Peyer's patch (tissue), 4 donors: ENCODE measurements at places on chromosomes 2 and 18. TPM values are rescaled to one million over a fixed set of nuclear protein-coding genes. Genes with fewer than 3 reads are reported as not detected.

DNA sequence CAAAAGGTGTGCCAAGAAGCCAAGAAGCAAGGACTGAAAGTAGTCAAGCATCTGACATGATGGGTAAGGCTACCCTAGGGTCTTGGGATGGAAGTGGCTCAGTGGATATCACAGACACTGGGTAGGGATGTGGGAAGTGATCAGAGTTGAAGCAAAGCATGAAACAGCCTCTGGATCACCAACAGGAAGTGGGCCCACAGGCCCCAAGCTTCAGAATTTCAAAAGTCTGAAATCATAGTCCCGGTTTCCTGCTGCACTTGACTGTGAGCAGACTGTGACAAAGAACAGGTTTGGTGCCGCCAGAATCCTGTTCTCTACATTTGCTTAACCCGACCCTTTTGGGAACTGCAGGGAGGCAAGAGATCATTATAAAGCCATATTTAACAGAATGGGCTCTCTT, 57.4 kb downstream of the SP100 start:
- H3K4me1 ChIP-seq: no peaks in the 10 kb centered on the region
- no peaks in the 10 kb centered on the region for H3K27me3 ChIP-seq
- no peak overlapping the region for H3K4me3 ChIP-seq
- no peak overlapping the region for H3K27ac ChIP-seq
- H3K36me3 ChIP-seq: peaks cover 40% of the 10 kb centered on the region

GRCh38 chr2:32009516-32010256, 1.1 kb downstream of the MEMO1 start:
- H3K27me3 ChIP-seq: no peaks in the 10 kb centered on the region
- peak overlapping the region; percentile 61 for H3K4me3 ChIP-seq
- no peaks in the 10 kb centered on the region for H3K36me3 ChIP-seq
- peaks cover 4% of the 10 kb centered on the region for H3K4me1 ChIP-seq
- peak overlapping the region; percentile 93 for H3K27ac ChIP-seq
- DNase-seq: peak; percentile 47

GLI2 gene
- 0.95 TPM for total RNA-seq

GRCh38 chr2:119446037-119446436, 14.4 kb downstream of the TMEM37 start:
- no peaks in the 10 kb centered on the region for H3K27me3 ChIP-seq
- no peaks in the 10 kb centered on the region for H3K4me1 ChIP-seq
- no peak overlapping the region for H3K4me3 ChIP-seq
- no peak overlapping the region for H3K27ac ChIP-seq
- no peak for DNase-seq
- H3K36me3 ChIP-seq: no peaks in the 10 kb centered on the region

LONRF2 gene
- 2.5 TPM for total RNA-seq

- peaks cover 23% of the 10 kb centered on the region for H3K4me1 ChIP-seq
- DNase-seq: peak; percentile 31
- H3K4me3 ChIP-seq: no peak overlapping the region
- H3K36me3 ChIP-seq: no peaks in the 10 kb centered on the region
- peak overlapping the region; percentile 99 for H3K27ac ChIP-seq
- H3K27me3 ChIP-seq: no peaks in the 10 kb centered on the region
Observed at GRCh38 chr18:21602299-21602587, 1.7 kb upstream of the ESCO1 start.

DNA sequence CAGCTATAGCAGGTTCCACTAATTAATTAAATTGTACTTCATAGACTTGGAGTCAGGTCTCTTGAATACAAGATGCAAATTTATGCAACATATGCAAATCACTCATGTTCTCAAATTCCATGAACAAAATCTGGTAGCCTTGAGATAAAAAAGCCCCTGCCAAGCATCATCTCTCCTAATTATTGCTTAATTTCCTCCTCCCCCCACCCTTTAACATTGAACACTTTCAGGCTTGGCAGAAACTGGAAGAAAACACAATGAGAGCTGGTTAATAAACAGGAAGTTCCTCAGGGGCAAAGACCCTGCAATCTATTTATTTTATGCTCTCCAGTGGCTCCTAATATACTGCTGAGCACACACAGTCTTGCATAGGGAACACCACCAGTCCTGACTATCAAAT, 35.6 kb upstream of the ACVR1 start:
- H3K4me3 ChIP-seq: no peak overlapping the region
- no peak overlapping the region for H3K27ac ChIP-seq
- no peaks in the 10 kb centered on the region for H3K36me3 ChIP-seq
- no peaks in the 10 kb centered on the region for H3K27me3 ChIP-seq
- H3K4me1 ChIP-seq: no peaks in the 10 kb centered on the region

CABLES1 gene
- 19.8 TPM for total RNA-seq

DNA sequence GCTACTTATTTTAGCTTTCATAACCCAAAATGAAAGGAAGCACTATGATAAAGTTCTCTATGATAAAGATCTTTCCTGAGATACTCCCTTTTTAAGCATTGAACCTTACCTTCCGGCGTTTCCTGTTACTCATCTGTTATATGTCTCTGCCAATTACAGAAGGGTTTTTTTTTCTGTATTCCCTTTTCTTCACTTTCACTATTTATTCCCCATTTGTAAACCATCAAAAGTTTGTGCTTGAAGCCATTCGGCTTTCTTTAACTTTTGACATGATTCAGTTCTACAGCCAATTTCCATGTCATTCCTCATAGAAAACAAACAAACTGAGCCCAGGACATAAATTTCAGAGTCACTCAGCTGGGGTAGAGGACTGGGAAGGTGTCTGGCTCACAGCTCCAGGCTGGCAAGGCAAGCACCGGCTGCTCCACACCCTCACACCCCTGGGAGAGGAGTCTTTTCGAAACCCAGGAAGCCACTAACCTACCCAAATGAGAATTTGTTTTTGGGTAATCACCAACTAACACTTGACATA, 429.4 kb upstream of the TRIB2 start:
- H3K4me3 ChIP-seq: no peak overlapping the region
- no peak overlapping the region for H3K27ac ChIP-seq
- no peaks in the 10 kb centered on the region for H3K4me1 ChIP-seq
- DNase-seq: no peak
- H3K27me3 ChIP-seq: no peaks in the 10 kb centered on the region

CCDC68 gene
- 99.7 TPM for total RNA-seq

DNA sequence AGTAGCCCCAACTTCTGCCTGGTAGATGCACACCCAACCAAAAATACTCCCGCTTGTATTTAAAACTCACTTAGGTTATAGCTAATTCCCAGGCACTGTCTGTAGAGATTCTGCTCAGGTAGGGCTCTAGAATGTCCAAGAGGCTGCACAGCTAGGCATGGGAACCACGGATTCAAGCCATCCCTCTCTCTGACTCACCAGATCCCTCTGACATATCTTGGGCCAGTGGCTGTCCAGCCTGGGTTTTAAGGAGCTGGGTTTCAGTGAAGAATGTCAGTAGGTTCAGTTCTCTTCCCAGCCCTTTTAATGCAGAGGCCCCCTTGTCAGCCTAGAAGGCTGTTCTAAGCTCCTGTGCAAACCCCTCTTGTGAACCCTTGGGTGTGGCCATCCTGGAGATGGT, 15.9 kb upstream of the IL1R1 start:
- DNase-seq: no peak
- H3K27ac ChIP-seq: no peak overlapping the region
- H3K4me1 ChIP-seq: no peaks in the 10 kb centered on the region
- no peaks in the 10 kb centered on the region for H3K27me3 ChIP-seq
- H3K4me3 ChIP-seq: no peak overlapping the region
- no peaks in the 10 kb centered on the region for H3K36me3 ChIP-seq

KHK gene
- total RNA-seq: 453 TPM

DNA sequence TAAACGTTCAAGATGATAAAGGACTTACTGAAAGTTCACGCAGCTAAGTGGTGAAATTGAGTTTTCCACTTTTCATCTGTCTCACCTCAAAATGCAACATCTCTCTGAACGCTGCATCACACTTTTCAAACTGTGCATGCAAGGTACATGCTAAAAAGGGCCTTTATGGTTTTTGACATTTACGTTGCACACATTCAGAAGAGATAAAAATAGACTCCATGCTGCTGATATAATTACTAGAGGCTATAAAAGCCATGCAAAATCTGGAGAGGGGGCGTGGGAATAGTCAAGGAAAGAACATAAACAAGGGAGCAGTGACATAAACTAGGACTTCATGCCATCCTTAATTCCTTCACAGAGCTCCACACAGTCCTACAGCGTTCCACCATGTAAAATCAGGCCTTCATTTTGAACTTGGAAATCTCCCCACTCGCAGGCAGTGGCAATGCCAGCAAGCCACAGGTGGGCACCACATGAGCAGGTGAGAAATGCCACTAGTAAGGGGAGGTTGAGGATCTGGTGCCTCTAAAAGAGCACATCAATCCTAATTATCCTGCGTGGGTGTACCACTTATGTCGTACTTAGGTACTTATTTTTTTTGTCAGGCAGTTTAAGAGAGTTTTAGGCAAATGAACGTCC, 71.4 kb downstream of the ZEB2 start:
- H3K4me1 ChIP-seq: no peaks in the 10 kb centered on the region
- H3K4me3 ChIP-seq: no peak overlapping the region
- H3K27ac ChIP-seq: peak overlapping the region; percentile 60
- no peak for DNase-seq
- no peaks in the 10 kb centered on the region for H3K27me3 ChIP-seq
- no peaks in the 10 kb centered on the region for H3K36me3 ChIP-seq

ALPP gene
- total RNA-seq: not detected

- H3K4me1 ChIP-seq: no peaks in the 10 kb centered on the region
- no peak overlapping the region for H3K27ac ChIP-seq
- no peak for DNase-seq
- no peaks in the 10 kb centered on the region for H3K36me3 ChIP-seq
- no peak overlapping the region for H3K4me3 ChIP-seq
- no peaks in the 10 kb centered on the region for H3K27me3 ChIP-seq
Observed at GRCh38 chr2:2992634-2993033, 385.0 kb downstream of the EIPR1 start.

DNA sequence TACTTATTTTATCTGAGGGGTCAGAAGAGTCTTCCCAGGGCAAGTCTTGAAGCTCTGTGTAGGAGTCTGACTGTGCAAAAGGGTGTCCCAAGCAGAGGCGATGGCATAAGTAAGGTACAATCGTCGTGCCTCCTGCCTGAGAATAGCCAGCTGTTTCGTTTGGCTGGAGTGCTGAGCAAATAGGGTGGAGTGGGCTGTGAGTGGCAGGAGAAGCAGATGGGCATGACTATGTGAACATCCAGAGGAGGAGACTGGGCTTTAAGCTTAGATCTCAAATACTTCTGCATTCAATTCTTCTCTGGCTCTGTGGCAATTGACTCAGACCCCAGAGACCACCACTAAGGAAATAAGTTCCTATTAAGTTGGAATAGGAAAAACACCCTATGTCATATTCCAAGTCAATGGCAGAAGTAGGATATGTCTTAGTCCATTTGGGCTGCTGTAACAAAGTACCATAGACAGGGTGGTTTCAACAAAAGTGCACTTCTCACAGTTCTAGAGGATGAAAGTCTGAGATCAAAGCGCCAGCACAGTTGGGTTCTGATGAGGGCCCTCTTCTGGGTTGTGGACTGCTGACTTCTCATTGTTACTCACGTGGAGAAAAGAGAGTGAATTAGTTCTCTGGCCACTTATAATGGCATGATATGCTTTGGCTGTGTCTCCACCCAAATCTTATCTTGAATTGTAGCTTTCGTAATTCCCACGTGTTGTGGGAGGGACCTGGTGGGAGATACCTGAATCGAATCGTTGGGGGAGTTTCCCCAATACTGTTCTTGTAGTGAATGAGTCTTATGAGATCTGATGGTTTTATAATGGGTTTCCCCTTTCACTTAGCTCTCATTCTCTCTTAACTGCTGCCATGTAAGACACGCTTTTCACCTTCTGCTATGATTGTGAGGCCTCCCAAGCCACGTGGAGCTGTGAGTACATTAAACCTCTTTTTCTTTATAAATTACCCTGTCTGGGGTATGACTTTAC, 120.2 kb downstream of the LPIN1 start:
- no peak overlapping the region for H3K4me3 ChIP-seq
- no peak overlapping the region for H3K27ac ChIP-seq
- H3K27me3 ChIP-seq: no peaks in the 10 kb centered on the region
- no peak for DNase-seq
- H3K4me1 ChIP-seq: peaks cover 4% of the 10 kb centered on the region

GRCh38 chr18:37563931-37564392, 1.6 kb downstream of the CELF4 start:
- no peak for DNase-seq
- peaks cover 21% of the 10 kb centered on the region for H3K4me1 ChIP-seq
- no peak overlapping the region for H3K4me3 ChIP-seq
- H3K27me3 ChIP-seq: no peaks in the 10 kb centered on the region
- no peaks in the 10 kb centered on the region for H3K36me3 ChIP-seq

- H3K4me1 ChIP-seq: no peaks in the 10 kb centered on the region
- no peaks in the 10 kb centered on the region for H3K27me3 ChIP-seq
- no peak for DNase-seq
Observed at GRCh38 chr2:46014911-46015654, 282.1 kb upstream of the EPAS1 start.

DNA sequence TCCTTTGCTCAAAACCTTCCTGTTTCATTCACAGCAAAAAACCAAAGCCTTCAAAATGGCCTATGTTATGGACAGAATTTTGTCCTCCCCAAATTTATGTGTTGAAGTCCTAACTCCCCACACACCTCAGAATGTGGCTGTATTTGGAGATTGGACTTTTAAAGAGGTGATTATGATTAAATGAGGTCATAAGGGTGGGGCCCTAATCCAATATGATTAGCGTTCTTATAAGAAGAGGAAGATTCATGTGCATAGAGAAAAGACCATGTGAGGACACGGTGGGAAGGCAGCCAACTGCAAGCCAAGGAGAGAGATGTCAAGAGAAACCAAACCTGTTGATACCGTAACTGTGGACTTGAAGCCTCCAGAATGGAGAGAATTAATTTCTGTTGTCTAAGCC, 4.6 kb upstream of the ZNF638 start:
- DNase-seq: no peak
- H3K4me1 ChIP-seq: no peaks in the 10 kb centered on the region
- H3K4me3 ChIP-seq: no peak overlapping the region
- H3K36me3 ChIP-seq: no peaks in the 10 kb centered on the region

CPLX4 gene
- total RNA-seq: not detected

GRCh38 chr2:60932954-60933353, 51.6 kb downstream of the REL start:
- no peaks in the 10 kb centered on the region for H3K4me1 ChIP-seq
- H3K36me3 ChIP-seq: no peaks in the 10 kb centered on the region
